Activated gamma-delta T cell (primary cell): ENCODE measurements at places on chromosomes 6 and 20.

DNA sequence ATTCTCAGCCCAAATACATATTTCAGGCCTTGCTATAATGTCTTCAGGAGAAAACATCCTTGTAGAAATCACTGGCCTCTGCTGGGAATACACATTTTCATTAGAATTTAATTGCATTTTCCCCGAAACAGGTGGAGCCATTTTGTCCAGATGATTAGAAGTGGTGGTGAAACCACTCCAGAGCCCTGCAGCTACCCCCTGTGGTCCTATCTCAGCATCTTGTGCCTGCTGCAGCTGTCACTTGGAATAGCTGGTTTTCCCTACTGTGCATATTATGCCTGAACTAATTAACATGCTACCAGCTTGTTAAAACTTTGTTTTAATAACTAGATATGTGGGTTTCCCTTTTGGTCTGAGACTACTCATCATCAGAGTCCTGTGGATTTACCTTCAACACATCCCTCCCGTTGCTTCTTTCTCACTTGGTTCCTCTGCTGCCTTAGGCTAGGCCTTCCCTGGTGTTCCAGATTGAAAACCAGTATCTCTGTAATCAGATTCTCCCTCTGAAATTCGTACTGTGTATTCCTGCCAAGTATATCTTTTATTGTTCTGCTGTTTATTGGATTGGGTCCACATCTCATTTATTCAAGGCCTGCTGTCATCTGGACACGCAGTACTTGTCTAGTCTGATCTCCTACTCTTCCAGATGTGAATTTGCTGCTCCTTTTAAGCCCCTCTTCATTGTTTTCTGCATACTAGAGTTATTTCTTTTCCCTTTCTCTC is 15.2 kb downstream of the DNAH8 start:
- no peak for DNase-seq

DNA sequence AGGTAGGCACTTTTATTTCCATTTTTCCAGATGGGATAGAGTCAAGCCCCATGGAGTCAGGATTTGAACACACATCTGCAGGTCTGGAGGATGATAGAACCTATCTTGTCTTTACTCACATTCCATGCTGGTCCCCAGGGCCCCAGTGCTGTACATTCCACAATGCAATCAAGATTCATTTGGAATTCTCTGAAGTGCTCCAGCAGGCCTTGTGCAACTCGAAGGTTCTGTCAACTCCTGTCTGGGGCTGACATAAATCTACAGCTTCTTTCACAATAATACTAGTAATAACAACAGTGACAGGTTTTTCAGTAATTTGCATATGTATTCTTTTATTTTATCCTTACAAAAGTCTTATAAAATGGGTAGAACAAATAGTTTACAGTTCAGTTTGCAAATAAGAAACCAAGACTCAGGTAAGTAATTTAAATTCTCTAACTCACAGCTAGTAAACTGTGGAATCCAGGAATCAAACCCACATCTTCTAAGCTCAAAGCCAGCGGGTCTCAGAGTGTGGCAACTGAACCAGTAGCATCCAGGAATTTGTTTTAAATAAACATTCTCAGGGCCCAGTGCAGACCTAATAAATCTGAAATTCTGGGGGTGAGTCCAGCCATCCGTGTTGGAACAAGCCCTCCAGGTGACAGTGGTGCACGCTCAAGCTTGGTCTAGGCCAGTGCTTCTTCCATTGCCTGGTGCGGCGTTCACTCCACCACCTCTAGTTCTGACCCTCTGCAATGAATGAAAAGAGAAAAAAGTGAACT is 137.0 kb upstream of the TNFAIP3 start:
- DNase-seq = no peak

- no peak for DNase-seq
Measured at GRCh38 chr20:19588732-19589131, 169.3 kb upstream of the RIN2 start.

DNA sequence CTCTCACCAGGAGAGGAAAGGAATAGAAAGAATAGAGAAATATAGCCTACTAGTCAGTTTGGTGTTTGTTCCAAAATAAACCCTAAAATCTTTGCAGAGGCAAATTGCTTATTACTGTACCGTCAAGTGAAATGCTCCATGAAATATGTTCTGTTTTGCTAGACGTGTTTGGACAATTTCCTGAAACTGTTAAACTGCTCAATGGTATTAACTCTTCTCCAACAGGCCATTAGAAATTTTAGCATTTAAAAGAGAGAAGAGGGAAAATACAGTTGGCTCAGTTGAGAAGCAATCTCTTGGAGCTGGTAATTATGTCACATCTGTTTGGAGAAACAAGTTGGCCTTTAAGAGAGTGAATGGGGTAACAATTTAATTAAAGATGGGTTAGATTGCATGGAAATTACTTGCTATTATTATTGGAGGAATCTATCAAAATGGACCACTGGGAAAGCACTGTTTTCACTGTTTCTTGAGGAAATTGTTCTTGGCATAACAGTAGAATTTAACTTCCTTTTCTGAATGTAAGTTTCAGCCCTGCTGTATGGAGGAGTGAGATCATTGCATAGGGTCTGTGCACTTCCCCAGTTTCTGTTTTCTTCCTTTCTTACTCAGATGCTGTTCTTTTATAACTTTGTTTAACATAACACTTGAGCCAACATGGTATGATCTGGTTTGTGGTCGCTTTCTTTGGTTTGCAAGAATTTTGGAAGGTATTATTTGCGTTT is 373.6 kb downstream of the PLCB1 start:
- DNase-seq = no peak

DNA sequence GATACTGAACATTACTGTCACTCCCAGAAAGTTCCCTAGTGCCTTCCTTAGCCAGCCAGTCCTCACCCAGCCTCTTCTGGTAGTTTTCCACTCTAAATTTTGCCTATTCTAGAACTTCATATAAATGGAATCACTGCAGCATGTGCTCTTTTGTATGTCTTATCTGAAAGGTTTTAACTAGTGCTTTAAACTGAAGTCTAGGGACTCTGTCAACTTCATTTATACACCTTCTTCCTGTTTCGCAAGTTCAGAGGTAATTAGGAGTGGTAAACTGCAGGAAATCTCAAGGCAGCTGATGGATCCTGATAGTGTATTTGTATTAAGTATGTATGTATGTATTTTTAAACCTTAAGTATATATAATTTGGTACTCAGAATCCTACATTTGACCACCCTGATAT is 94.3 kb downstream of the TCP11 start:
- DNase-seq = no peak

DNA sequence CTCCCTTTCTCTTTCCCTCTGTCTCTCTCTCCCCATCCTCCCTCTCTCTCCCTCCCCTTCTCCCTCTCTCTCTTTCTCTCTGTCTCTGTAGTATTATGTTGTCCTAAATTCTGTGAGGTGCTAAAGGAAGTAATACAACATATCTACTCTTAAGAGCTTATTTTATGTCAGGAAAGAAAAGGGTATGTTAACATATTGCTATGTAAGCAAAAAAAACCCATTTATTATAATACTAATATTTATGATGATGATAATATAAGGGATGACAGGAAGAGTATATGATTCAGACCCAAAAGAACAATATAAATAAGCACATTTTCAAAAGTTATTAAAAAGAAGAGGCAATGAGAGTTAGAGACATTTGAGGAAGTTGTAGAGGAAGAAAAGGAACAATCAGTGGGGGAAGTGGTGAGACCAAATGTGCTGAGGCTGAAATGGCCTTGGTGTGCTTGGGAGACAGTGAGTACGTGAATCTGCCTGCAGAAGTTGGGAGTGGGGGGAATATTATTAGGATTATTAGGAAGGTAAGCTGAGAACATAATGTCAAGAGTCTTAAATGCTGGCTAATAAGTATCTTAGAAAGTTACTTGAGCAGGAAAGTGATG is 303.6 kb upstream of the FERMT1 start:
- no peak for DNase-seq

DNA sequence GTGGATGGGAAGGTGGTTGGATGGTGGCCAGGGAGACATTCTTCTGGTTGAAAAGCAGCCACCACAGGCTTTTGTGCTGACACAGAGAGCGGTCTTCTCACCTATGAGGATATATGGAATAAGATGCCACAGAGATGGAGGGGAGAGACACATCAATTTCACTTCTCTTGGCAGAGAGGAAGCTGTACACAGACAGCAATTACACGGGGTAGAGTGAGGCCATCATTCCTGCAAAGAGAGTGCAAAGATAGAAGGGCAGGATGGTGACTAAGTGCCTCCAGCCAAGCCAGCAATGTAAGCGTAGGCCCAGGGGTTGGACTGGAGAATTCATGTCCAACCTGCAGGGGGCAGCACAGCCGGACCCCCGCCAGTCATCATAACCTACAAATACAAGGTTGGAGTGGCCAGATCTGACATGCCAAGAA is 56.4 kb downstream of the NRN1 start:
- no peak for DNase-seq

DNA sequence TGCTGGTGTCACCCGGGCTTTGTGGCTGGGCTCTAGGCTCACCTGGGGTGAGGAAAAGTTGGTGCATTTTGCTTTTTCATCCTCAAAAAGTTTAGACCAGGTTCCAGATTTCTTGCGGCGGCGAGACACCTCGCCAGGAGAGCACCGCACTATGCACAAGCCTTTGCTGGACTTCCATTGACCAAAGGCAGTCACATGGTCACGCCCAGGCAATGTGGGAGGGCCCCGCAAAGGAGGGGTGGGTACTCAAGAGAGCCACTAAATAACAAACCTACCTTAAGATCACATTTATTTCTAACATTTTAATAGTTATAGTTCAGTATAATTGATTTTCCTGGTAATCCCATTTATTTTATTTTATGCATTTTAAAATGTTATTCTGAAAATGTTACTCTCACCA is 3.0 kb upstream of the KIF16B start:
- DNase-seq = no peak

DNA sequence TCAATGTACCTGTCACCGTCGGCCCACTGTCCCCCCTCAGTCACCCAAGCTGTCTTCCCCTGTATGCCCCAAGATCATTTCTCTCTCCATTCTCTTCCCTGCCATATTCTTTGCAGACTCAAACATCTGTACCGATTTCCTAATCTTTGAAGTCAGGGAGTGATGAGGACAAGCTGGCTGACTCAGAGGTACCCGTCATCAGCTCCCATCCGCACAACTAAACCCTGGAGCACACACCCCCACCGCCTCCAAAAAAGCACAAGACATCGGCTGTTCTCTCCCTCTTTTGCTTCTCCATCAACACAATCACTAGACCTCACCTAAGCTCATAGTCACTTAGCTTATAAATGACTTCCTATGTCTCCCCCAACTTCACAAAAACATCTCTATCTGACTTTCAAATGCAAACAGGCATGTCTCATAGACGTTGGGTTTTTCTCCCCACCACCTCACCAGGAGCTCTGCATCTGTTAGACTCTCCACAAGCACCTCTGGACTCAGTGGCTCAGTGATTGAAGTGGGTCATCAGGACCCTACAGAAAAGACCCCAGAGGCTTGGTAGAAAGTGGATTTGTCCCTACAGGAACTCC is 11.5 kb upstream of the NFATC2 start:
- DNase-seq = no peak

DNA sequence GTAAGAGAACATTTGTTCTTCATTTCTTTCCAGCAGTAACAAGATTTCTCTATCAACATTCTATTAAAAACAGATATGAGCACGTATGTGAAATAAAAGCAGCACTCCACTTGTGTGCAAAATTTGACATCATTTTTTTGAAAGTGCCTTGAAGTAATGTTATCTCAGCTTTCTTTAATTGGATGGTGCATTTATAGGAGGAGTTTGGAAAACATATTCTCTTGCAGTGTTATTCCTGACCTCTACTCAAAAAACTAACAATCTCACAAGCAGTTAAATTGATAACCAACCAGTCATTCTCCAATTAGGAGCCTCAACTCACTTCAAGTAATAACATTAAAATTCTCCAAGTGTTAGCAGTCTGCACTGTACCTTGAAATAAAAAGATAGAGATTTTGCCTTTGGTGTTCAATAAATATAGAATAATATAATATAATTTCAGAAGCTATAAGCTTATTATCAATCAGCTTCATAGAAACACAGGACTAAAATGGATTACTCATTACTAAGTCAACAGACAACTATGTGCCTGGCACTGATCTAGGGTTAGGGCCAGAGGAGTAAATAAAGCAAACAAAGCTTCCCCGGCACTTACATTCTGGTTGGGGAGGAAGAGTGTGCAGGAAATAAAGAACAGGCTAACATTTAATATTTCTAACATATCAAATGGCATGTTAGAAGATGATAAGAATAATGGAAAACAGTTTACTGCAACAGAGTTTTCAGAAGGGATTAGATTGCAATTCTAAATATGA is 149.0 kb upstream of the SGK1 start:
- DNase-seq = no peak

GRCh38 chr6:14079433-14079832 is 38.1 kb upstream of the CD83 start:
- DNase-seq = no peak

DNA sequence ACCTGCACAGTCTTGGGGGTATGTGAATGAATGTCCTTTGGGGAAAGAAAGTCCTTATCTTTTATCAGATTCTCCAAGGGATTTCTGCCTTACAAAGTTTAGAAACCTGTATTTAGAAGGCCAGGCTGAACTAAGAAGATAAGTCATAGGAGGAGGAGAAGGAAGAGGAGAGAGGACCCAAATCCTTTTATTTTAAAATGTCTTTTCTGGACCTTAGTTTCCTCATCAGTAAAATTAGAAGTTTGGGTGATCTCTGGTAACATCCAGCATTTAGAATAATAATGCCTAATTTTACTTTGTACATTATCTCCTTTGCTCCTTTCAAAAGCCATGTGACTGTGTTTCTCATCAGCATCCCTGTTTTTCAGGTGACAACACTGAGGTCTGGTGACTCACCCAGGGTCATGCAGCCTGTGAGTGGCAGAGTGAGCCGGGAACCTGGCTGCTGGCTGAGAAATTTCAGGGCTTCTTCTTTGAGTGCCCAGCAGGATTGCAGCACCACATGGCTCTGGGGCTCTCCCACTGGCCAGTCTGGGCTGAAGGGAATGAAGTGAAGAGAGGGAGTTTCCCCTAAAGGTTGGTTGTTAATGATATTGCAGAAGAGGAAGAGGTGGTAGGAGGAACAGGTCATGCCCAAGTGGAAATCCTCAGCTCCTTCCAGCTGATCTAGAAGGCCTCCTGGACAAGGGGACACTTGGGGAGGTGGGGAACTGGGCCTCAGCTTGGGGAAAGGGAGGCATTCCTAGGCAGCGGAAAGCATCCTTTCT is 34.0 kb downstream of the VEGFA start:
- DNase-seq = no peak

DNA sequence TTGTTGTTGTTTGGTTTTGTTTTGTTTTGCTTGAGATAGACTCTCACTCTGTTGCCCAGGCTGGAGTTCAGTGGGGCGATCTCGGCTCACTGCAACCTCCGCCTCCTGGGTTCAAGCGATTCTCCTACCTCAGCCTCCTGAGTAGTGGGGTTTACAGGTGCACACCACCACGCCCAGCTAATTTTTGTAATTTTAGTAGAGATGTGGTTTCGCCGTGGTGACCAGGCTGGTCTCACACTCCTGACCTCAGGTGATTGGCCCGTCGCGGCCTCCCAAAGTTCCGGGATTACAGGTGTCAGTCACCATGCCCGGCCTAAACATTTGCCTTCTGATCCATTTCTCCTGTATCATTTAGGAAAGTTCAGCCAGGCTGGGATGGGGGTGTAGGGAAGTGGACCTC is 17.7 kb downstream of the DUSP22 start:
- DNase-seq = no peak
